CD4-positive, alpha-beta T cell treated with Interleukin-10 for 1 hour (primary cell): ENCODE measurements at places on chromosomes 12 and 14.

GRCh38 chr14:96380735-96381134 lies 11.2 kb upstream of the AK7 start:
- DNase-seq = no peak

DNA sequence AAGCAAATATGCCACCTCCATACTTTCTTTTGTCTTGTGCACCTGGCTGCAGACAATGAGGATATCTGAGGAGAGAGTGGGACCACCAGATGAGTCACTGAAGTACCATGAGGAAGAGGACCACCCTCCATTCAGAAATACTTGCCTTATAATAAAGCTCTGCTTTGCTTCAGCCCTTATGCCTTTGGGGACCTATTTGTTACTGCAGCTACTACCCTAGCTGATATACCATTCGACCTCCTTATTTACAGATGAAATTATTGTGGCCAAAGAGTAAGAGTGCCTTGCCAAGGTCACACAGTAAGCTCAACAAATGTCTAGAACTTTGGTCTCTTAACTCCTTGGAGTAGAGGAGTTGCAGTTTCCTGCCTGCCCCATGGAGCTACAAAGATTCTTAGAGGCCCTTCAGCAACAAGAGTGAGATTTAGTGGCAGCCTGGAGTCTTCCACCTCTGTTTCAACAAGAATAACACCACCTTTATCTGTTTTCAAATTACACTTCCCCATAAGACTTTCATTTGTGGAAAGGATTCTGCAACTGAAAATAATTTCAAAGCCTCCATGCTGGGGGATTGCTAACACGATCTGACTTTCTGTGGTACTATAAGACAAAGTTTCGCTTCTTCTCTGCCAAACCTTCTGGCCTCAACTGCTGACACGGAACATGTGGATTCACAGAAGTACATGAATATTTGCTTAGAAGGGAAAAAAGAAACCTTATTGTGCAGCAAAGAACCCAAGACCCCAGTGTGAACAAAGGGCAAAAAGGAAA lies 3.6 kb downstream of the CMKLR1 start:
- no peak for DNase-seq

DNA sequence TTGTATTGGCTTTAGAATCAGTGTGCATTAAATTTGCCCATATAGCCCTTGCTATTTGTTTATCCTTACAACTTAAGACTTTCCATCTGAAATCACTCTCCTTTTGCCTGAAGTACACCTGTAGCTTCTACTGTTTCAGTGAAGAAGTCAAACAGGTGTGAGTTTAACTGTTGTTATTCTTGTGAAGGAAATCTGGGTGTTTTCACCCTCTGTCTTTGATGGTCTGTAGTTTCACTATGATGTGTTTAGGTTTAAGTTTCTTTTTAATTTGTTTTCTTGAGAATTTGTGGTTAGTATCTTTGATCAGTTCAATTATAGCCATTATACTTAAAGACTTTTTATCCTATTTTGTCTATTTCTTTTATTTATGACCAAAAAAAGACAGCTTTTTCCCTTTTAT lies 68.9 kb upstream of the BBS10 start:
- no peak for DNase-seq

GRCh38 chr14:32662211-32662610 lies 276.5 kb upstream of the NPAS3 start:
- no peak for DNase-seq

DNA sequence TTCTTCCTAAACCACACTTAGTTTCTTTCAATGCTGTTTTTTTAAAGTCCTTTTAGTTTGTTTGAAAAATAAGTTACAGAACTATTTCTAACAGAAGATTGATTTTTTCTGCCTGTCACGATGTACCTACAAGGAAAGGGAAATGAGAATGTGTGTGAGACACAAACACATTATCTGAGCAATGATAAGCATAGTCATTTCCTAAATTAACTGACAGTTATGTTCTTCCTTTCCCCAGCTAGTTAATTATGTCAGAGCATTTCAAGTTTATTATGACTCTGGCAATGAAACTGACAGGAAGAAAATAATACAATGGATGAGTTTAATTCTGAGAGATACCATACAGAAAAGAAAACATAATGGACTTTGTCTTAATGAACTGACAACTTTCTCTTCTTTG lies 21.3 kb upstream of the LDHB start:
- no peak for DNase-seq

- DNase-seq = no peak
These were observed 10.8 kb downstream of the ETNK1 start for GRCh38 chr12:22635812-22636211.

- DNase-seq = no peak
These were observed 133.1 kb downstream of the CACNA1C start for GRCh38 chr12:2185751-2186341.

DNA sequence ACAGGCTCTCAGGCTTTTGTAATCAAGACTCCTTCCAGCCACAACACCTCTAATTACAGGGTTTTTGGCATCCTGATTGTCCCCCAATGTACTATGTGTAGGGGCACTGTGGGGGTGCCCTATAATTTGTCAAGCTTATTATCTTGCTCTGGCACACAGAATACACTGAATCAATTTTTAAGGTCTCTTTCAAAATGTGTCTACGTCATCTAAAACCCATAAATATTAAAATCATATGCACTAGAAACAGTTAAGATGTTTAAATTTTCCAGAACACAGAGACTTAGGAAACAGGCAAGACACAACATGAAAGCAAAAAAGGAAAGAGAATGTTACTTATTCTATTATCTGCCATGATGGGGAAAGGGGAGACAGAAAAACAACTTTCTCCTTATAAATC lies 665.7 kb downstream of the NRXN3 start:
- DNase-seq = no peak

- DNase-seq = no peak
These were observed 50.2 kb downstream of the RAB35 start for GRCh38 chr12:120066341-120066740.

- no peak for DNase-seq
These were observed 99.5 kb downstream of the PRIMA1 start for GRCh38 chr14:93688820-93689219.

DNA sequence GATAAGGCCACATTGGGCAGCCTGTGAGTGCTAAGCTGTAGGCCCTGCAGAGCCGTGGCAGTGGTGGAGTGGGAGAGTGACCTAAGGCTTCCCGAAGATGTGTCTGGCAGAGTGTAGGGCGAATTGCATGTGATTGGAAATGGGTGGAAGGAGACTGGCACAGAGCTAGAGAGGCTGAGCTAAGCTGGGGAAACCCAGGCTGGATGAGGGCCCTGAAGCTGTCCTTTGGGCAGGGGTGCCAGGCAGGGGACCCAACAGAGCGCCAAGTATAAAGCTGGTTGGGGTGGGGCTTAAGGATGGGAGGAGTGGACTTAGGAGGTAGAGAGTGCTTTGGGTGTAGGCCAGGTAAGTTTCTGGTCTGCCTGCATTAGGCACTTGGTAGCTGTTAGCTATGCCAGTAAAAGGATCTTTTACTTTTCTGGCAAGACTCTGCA lies 47.9 kb downstream of the WDR20 start:
- DNase-seq = no peak

DNA sequence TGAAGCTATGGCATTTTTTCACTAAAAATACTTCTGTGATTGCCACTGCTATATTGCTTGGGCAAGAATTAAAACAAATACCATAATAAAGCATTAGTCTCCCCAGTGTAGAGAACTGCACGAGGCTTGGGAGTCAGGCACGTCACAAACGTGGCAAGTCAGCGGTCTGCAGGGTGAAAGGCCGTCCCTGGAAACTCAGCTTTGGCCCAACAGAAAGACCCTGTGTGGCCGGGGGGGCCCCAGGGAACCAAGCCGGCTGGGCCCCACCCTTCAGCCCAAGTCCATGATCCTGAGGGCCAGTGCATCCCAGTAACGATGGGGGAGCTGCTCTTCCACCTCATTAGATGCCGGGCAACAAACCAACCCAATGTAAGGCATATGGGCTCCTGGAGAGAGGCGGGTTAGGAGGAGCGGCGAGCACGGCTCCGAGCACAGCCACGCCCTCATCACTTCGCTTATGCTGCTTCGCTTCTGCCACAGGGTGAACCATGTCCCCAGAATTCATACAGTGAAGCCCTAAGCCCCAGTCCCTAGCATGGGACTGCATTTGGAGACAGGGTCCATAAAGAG lies 50.9 kb upstream of the GPR68 start:
- no peak for DNase-seq

- DNase-seq = no peak
These were observed 36.1 kb upstream of the SLC16A7 start for GRCh38 chr12:59559696-59560095.

GRCh38 chr12:1281683-1282366 lies 290.8 kb downstream of the ERC1 start:
- no peak for DNase-seq

GRCh38 chr14:39576258-39576657 lies 144.0 kb upstream of the FBXO33 start:
- DNase-seq = no peak

GRCh38 chr14:30779210-30779609 lies 95.1 kb upstream of the COCH start:
- DNase-seq = no peak

DNA sequence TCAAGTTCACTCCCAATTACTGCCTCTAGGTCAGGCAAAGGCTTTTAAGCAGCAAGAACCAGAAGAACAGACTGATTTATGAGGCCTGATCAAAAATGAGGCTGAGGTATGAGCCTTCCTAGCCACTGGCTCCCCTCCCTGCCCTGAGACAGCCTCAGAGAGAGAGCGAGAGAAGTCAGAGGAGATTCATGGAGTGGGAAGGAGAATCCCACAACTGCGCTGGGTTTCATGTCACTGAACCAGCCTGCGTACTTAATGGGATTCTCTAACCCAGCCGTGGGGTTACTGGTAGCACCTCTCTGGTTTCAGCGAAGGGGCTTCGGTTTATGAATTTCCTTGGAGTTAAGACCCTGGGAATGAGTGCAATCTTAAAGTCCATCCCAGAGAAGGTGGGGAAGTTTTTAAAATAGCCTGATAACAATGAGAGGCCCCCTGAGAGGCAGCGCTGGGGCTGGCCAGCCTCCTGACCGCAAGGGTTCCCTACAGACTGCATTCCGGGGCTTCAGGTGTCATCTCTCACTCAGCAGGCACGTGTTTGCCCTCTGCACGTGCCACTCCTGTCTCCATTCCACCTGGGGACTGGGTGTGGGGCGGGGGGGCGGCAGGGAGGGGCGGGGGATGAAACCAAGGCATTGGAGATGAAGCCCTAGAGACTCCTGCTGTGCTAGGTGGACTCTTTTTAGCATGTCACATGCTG lies 6.1 kb upstream of the GPRC5A start:
- no peak for DNase-seq

- DNase-seq = no peak
These were observed 990.3 kb downstream of the AACS start for GRCh38 chr12:126055521-126055920.

DNA sequence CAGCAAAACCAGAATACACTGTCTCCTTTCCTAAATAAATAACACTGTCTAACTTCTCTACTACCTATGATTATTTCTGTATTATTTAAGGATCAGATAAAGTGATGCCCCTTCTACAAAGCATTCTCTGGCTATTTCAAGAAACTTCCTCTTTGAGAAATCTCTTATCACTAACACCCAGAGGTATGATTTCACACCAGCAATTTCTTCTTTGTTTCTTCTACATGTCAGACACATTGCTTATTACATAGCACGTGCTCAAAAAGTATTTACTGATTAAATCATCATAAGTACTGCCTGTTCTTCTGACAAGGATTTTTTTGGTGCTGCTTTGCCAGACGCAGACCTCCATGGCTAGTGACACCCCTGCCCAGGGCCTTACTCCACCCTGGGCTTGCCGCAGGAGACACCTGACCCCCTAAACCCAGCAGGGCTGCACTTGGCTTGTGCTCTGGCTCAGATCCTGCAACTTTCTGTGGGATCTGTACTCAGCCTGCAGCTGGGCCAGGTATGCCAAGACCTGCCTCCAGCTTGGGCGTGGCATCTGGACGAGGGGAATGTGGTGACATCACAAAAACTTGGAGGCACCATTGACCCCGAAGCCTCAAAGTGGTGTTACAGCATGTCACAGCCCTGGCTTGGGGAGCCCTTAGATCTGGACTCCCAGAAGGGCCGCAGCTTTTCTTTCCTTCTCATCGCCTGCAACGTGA lies 15.4 kb upstream of the HIGD1C start:
- DNase-seq = no peak

- DNase-seq = no peak
These were observed 5.2 kb upstream of the RILPL2 start for GRCh38 chr12:123441523-123442164.

- peak; percentile 84 for DNase-seq
These were observed 920 bp downstream of the CDK17 start for GRCh38 chr12:96399120-96399918.

DNA sequence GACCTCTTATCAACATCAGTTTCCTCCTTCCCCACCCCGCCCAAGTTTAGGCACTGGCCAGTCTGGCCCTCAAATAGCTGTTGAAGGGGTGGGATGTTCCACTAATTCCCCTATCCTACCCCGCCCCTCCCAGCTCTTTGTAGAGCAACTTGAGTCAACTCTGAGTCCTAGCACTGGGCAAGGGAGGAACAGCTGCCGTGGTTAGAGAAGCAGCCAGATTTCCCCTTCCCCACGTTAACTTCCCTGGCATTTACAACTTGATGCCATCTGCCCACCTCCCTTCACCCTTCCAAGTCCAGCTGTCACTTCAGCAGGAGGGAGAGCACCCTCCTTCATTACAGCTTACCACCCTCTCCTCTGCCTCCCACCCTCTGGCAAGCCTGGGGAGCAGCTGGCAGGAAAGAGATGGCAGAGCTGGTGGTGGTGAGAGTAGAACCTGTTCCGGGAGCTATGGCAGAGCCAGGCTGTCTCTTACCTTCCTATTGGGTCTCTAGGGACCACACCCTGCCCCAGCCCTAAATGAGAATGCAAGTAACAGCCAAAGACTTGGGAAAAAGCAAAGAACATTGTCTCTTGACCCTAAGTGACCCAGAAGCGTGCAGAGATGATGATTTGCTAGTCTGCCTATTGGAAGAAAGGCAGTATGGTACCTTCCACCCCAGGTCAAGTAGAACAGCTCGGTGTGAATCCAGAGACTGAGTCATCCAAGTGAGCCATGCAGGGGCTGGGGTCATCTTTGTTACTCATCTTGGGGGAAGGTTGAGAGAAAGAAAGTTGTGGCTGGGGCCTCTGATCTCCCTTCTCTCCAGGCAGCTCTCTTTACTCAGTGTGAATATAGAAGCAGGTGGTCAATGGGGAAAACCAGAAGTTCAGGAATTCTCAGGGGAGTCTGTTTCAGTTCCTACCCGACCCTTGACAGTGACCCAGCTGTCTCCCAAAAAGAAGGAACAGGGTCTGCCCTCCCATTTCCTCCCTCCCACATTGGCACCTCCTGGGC lies 1.5 kb downstream of the BLOC1S1 start:
- DNase-seq = no peak

DNA sequence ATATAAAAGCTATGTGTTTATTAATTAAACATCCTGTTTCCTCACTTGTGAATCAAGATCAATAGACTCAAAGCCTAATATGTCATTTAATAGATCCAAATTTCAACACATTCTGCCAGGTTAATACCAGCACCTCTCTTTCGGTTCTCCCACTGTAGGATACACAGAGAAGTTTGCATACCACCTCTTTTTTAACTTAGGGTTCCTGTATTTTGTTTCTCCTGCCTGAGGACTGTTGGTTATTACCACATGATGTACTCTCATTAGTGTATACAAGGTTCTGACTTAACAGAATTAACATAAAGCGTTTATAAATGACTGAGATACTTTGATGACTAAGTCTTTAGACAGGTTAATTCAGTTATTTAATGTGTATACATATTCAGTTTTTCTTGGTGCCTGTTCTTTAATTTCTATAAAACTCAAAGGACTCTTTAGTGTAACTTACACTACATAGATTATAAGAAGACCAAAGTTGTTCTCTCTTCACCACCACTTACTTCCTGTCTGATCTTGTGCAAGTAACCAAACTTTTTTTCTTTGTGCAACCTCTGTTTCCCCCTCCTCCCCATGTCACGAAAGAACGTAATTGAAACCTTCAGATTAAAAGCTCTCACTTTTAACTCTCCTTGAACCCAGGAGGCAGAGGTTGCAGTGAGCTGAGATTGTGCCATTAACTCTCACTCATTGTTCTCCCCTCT lies 89.8 kb upstream of the DNM1L start:
- no peak for DNase-seq
